Activated gamma-delta T cell treated with Interleukin-2 at 50 U/mL for 16 hours (primary cell): ENCODE measurements at places on chromosomes 2 and 18.

GRCh38 chr2:137156221-137156844 is 391.0 kb downstream of the THSD7B start:
- DNase-seq = no peak

DNA sequence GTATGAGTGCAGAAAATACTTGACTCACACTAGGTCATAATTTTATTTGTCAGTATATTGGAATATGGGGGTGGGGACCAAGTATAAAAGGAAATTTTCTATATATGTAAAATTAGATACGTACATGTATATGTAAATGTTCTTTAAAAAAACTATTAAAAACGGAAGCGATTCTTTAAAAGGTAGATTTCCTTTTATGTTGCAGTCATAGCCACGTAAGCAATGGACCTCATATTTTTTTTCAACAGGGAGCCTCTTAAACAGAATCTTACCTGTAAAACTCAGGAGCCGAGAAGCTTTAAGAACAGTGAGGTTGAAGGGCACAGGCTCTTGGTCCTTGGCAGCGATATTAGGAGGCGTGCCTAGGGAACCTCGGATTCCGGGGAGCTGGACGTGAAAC is 3.3 kb downstream of the RHBDD1 start:
- no peak for DNase-seq

GRCh38 chr2:222653280-222653679 is 2.6 kb downstream of the FARSB start:
- DNase-seq = no peak

GRCh38 chr18:32961538-32961937 is 188.7 kb upstream of the KLHL14 start:
- DNase-seq = no peak

- no peak for DNase-seq
Observed at GRCh38 chr2:61125798-61126197, 36.2 kb upstream of the C2orf74 start.

- DNase-seq = no peak
Observed at GRCh38 chr2:56671973-56672569, 488.3 kb downstream of the CCDC85A start.

GRCh38 chr2:219279916-219280516 is 850 bp downstream of the DNAJB2 start:
- no peak for DNase-seq

GRCh38 chr2:104841744-104842143 is 12.2 kb upstream of the POU3F3 start:
- DNase-seq = no peak

- no peak for DNase-seq
Observed at GRCh38 chr2:180655842-180656454, 324.5 kb upstream of the UBE2E3 start.

- DNase-seq = no peak
Observed at GRCh38 chr18:10499230-10499629, 26.6 kb upstream of the NAPG start.

DNA sequence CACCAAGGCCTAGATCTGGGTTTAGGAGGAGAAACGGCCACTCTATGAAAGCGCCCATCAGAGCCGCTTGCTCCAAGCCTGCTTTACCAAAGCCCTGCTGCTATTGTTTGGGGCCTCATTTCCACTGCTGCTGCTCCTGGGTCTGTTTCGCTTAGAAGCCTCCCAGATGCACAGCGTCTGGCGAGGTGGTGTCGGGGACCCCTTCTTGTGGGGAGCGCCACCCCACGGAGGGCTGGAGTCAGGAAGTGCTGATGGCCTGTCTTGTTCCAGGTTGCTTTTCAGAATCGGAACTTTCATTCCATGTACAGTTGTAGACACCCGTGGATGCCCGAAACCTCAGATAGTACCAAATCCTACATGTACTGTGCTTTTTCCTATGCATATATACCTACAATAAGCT is 204.9 kb upstream of the TWIST2 start:
- DNase-seq = no peak

GRCh38 chr2:196073521-196073920 is 4.9 kb upstream of the DNAH7 start:
- DNase-seq = no peak

- DNase-seq = no peak
Observed at GRCh38 chr2:177072090-177072489, 140.5 kb upstream of the HNRNPA3 start.

GRCh38 chr18:44170208-44170880 is 510.3 kb upstream of the SETBP1 start:
- DNase-seq = no peak

DNA sequence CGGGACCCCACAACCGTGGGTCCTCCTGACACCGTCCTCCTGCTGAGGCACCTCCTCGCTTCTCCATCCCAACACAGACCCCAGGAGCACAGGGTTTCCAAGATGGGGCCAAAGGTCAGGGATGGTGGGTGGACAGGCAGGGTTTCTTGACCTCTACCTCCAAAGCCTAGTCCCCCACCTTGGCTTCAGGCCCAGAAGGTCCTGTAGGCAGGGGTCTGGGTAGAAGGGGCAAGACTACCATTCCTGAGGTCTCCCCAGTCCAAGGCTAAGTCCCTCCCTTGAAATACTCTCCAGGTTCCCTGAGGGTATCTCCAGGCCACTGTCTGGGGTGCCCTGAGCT is 7.1 kb downstream of the CYP26B1 start:
- DNase-seq = no peak

DNA sequence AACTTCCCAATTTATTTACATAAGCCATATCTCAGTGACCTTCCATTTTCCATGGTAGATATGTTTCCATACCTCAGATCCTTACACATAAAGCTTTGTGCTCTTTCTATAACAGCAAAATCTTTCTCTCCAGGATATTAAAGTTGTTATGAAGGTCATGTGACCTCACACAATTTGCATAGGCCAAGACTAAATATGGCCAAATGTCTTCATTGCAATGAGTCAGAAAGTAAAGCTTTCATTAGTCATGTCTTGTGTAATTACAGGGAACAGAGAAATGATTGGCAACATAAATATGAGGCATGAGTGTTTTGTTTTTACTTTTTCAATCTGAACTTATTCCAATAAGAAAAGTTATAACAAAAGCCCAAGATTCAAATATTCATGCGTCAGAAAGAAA is 243.5 kb downstream of the ASXL3 start:
- no peak for DNase-seq

DNA sequence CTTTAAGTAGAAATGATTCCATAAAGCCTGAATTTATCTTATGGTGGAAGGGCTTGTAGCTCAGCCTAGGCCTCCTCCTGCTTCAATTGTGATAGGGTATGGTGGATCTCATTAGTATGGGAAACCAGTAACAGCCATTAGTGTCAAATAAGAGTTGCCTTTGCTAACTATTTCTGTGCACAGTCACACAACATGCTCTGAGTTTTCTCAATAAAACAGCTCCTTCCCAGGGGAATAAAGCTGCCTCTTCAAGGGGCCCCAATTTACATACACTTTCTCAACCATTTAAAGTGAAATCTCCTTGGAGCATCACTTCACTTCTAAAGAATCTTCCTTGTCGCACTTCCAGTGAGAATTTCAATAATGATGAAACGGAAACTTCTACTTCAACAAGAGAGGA is 53.4 kb downstream of the KLF7 start:
- DNase-seq = no peak

- DNase-seq = no peak
Observed at GRCh38 chr2:193695367-193695766, 1500.6 kb upstream of the TMEFF2 start.

DNA sequence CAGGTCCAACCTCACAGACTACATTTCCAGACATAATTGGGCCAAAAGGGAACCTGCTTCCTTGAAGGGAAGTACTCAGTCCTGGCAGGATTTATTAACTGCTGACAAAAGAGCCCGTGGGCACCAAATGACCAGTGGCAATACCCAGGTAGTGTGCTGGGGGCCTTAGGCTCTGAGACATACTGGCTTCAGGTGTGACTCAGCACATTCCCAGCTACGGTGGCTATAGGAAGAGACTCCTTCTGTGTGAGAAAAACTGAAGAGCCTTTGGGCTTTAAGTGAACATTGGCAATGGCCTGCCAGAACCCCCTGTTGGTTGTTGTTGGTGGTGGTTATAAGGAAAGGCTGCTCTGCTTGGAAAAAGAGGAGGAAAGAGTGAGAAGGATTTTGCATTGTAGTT is 401.8 kb downstream of the KCNJ3 start:
- DNase-seq = no peak

DNA sequence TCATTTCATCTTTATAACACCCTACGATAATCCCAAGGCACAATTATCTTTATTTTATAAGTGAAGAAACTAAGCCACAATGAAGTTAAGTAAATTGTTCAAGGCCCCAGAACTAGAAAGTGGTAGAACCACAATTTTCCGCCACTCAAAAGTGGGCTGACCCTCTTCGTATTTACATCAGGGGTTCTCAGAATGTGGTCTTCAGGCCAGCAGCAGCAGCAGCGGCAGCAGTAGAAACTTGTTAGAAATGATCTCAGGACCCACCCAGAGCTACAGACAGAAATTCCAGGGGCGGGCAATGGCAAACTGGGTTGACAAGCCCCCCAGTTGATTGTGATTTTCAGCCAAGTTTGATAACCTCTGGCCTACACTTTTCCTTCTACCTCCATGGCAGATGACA is 62.8 kb downstream of the LBH start:
- DNase-seq = no peak

DNA sequence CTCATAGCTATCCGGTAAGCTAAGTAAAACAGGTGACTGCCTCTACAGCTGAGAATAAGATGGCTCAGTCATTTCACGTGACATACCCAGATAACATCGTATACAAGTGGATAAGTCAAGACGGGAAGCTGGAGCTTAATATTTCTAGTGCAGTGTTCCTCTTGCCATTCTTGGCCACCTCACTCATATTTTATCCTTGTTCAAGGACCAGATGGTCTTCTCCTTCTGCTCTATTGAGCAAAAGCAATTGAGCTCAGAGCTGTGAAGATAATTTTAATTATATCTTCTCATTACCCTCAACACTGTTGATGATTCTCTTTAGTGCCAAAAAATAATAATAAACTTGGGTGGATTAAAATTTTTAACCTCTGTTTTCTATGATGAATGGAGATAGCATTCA is 201.1 kb downstream of the DCC start:
- DNase-seq = no peak

GRCh38 chr18:13221869-13222855 is 3.6 kb downstream of the LDLRAD4 start:
- DNase-seq = no peak

GRCh38 chr18:58525517-58525916 is 103.4 kb downstream of the ALPK2 start:
- no peak for DNase-seq

GRCh38 chr2:200587007-200587616 is 1.3 kb downstream of the AOX1 start:
- DNase-seq = no peak

DNA sequence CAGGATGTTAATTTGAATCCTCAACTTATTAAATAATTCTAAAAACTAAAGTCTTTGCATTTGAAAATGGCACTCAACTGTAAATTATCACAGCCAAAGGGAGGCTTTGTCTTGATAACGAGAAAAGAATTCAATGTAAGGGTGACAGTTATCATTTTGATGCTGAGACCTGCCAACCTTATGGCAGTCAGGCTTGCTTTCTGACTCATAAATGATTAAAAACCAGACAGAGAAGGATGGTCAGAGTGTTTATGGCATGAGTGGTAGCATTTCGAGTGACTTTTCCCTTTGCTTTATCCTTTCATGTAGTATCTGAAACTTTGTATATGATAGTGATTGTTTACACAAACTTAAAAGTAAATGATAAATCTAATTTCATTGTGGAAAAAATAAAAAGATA is 53.9 kb upstream of the EPC2 start:
- DNase-seq = no peak

- DNase-seq = no peak
Observed at GRCh38 chr18:45330170-45330594, 285.1 kb upstream of the SLC14A2 start.

- no peak for DNase-seq
Observed at GRCh38 chr18:10128921-10129501, 215.2 kb downstream of the VAPA start.

DNA sequence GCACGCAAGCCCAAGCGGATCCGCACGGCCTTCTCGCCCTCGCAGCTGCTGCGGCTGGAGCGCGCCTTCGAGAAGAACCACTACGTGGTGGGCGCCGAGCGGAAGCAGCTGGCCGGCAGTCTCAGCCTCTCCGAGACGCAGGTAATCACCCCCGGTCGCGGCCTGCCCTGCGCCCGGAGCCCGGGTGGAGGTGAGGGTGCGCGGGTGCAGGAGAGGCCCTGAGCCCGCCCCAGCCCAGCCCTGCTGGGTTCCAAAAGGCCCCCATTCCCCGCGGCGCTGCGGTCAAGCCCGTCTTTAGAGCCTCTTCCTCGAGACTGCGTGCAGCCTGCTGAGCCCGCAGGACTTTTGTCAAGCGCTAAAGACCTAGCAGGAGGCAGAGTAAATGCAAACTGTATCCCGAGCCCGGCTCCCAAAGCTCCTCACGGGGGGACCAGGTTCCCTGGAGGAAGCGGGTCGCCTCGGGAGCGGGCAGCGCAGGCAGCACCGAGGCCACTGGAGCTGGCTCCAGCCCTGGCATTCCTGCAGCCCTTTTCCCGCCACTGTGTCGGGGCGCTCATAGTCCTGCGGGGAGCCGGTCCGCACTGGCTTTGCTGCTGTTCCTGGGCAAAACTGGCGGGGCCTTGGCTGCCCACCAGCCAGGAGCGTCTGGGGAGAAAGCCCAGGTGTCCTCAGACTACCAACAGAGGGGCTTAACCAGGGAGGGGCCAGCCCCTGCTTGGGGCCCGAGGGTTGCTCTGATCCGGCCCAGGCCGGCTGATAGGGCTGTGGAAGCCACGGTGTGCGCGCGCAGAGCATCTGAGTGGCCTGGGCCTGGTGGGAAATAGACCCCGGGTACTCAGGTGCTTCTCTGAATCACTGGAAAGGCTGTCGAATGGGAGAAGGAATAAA is 7.3 kb downstream of the EMX1 start:
- no peak for DNase-seq

GRCh38 chr2:5330961-5331360 is 361.2 kb upstream of the SOX11 start:
- no peak for DNase-seq

- DNase-seq = no peak
Observed at GRCh38 chr2:198116756-198117155, 312.4 kb downstream of the PLCL1 start.
